ENCODE measurements at places on chromosomes 7 and 10.
A peak's percentile ranks its signal among the peaks of the same experiment; 100 is the strongest.

- no peak overlapping the region for H3K4me3 ChIP-seq
- H3K27me3 ChIP-seq = no peaks in the 10 kb centered on the region
- H3K4me1 ChIP-seq = no peaks in the 10 kb centered on the region
- no peak for DNase-seq
These were observed 53.5 kb upstream of the FGL2 start for GRCh38 chr7:77253151-77253550.

DNA sequence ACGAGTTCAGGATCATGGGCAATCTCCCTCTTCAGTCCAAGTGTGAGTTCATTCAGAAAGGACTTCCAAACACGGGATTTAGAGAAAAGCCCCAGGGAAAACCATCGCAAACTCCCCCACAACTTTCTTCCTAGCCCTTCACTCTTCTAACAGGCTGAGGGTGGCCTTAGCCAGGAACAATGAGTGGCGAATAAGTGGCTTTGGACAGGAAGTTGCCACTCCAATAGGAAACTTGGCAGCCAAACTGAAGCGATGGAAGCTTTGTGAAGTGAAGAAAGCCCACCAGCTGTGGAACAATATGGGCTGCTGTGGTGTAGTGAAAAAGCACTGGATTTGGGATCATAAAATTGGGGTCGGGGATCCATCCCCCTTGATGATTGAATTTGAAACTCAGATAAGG lies 193.2 kb downstream of the TEX36 start:
- no peaks in the 10 kb centered on the region for H3K36me3 ChIP-seq
- no peaks in the 10 kb centered on the region for H3K27me3 ChIP-seq
- H3K27ac ChIP-seq = no peak overlapping the region
- no peak overlapping the region for H3K4me3 ChIP-seq
- H3K4me1 ChIP-seq = no peaks in the 10 kb centered on the region

DNA sequence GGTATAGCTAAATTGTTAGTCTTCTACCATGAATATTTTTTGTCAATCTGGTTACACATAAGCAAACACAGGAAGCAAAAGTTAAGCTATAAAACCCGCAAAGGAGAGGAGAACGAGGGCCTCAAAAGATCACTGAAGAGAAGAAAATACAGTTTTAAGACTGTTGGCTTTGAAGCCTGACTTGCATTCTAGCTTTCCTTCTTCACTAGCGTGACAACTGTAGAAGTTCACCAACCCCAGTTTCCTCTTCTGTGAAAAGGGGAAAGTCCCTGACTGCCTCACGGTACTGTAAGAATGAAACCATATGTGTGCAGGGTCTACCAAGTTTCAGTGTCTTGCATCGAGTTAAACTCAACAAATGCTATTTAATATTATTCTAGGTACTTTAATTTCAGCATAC lies 7.5 kb upstream of the LRRN3 start:
- H3K4me1 ChIP-seq = peaks cover 4% of the 10 kb centered on the region
- H3K36me3 ChIP-seq = peaks cover 2% of the 10 kb centered on the region
- no peaks in the 10 kb centered on the region for H3K27me3 ChIP-seq
- no peak for DNase-seq
- H3K27ac ChIP-seq = no peak overlapping the region

- no peaks in the 10 kb centered on the region for H3K4me1 ChIP-seq
- no peaks in the 10 kb centered on the region for H3K36me3 ChIP-seq
- H3K27me3 ChIP-seq = no peaks in the 10 kb centered on the region
- H3K27ac ChIP-seq = no peak overlapping the region
These were observed 18.5 kb downstream of the ANKRD22 start for GRCh38 chr10:88833156-88833555.

DNA sequence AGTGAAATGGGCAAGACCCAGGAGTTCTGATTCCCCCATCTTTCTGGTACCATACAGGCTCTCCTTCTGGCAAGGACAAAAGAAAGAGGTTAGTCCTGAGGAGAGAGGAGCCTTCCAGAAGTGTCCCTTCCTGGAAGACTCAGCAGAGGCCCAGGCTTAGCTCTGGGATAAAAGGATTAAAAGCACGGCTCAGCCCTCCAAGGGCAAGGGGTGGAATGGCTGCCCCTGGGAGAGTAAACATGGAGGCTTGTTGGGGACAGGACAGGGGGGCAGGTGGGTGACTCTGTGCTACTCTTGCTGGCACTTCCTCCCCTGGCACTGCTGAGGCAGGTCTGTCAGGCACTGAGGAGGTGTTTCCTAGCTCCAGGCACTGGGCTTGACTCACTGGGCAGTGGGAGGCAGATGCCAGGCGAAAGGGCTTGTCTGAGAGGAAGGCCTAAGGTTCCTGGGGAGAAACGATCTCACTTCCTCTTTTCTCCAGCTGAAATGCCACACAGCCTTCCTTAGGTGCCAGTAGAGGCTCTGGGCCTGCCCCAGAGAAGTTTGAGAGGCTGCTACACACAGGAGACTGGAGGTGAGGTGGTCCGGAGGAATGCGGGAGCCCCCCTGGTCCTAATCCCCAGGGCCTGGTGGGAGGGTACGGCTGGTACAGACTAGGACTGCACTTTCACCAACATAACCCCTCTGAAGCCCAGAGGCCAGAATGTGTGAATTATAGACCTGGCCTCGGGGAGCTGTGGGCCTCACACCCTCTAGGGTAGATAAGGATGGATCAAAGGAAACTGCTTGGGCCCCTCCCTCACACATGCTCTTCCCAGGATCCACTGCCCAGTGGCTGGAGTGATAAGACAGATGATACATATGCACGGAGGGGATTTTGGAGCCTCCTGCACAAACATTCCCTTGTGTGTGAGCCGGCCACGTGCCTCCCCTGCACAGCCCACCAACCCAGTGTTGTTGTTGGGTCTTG lies 63.2 kb upstream of the PODXL start:
- no peaks in the 10 kb centered on the region for H3K36me3 ChIP-seq
- DNase-seq = no peak
- H3K4me3 ChIP-seq = no peak overlapping the region

- H3K4me1 ChIP-seq = no peaks in the 10 kb centered on the region
- DNase-seq = peak; percentile 61
- no peak overlapping the region for H3K4me3 ChIP-seq
These were observed 57.7 kb downstream of the NCAPG2 start for GRCh38 chr7:158646766-158647474.

DNA sequence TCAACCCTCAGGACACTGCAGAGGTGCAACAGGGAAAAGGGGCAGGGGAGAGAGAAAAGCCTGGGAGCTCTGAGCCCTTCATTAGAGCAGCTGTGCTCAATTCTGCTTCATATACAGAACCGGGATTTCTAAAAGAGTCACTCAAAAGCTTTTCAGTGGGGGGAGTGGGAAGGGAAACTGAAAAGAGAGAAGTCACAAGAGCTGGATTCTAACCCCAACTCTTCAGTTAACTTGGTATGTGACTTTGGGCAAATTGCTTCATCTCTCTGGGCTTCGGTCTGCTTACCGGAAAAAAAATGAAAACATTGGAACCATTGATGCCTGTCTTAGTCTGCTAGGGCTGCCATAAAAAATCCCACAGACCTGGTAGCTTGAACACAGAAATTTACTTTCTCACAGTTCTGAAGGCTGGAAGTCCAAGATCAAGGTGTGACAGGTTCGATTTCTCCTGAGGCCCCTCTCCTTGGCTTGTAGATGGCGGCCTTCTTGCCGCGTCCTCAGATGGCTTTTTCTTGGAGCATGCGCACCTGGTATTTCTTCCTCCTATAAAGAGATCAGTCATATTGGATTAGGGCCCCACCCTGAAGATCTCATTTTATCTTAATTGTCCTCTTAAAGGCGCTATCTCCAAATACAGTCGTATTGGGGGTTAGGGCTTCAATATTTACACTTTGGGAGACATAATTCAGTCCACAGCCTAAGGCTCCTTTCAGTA lies 118.3 kb upstream of the KMT2E start:
- H3K27me3 ChIP-seq = no peaks in the 10 kb centered on the region
- no peak overlapping the region for H3K27ac ChIP-seq
- H3K36me3 ChIP-seq = no peaks in the 10 kb centered on the region

DNA sequence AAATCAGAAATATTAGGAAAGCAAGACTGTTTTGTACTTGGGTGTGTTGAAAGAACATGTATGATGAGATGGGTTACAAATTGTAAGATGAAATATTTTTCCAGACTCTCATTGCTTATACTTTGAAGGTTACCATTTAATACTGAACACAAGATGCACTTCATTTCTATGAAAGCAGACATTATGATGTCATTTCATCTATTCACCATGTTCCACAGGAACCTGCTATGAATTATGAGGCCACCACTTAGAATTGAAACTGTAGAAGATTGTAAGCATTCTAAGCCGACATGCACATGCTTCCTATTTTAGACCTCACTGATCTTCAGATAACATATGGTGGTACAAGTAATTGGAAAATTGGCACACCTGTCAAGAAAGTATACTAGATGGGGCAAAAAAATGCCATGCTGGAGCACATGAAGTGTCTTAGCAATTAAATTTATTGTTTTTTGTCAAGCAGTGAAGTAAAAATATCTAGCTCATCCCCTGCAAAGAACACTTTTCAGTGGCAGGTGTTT lies 195.0 kb downstream of the PHF14 start:
- no peak overlapping the region for H3K27ac ChIP-seq
- no peaks in the 10 kb centered on the region for H3K36me3 ChIP-seq
- H3K4me1 ChIP-seq = no peaks in the 10 kb centered on the region

Measured in H9 (cell line).